ENCODE measurements at places on chromosomes 12 and 14.
A peak's percentile ranks its signal among the peaks of the same experiment; 100 is the strongest.

- no peak for DNase-seq
Observed at GRCh38 chr14:97021571-97022168, 224.5 kb downstream of the VRK1 start.

DNA sequence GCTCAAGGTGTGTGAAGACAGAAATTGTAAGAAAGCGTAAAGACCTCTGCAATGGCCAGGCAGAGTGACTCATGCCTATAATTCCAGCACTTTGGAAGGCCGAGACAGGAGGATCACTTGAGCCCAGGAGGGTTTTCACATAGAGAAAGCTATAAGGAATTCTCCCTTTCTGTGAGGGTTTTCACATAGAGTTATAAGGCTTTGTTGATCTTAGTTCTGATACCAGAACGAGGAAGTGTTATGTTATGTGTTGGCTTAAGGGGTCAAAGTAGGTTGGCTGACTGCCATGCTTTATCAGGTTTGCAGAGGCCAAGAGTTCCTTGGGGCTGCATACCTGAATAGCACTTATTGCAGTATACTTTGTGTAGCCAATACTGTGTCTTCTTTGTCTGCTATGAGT, 139.1 kb downstream of the ERC1 start:
- no peak for DNase-seq

DNA sequence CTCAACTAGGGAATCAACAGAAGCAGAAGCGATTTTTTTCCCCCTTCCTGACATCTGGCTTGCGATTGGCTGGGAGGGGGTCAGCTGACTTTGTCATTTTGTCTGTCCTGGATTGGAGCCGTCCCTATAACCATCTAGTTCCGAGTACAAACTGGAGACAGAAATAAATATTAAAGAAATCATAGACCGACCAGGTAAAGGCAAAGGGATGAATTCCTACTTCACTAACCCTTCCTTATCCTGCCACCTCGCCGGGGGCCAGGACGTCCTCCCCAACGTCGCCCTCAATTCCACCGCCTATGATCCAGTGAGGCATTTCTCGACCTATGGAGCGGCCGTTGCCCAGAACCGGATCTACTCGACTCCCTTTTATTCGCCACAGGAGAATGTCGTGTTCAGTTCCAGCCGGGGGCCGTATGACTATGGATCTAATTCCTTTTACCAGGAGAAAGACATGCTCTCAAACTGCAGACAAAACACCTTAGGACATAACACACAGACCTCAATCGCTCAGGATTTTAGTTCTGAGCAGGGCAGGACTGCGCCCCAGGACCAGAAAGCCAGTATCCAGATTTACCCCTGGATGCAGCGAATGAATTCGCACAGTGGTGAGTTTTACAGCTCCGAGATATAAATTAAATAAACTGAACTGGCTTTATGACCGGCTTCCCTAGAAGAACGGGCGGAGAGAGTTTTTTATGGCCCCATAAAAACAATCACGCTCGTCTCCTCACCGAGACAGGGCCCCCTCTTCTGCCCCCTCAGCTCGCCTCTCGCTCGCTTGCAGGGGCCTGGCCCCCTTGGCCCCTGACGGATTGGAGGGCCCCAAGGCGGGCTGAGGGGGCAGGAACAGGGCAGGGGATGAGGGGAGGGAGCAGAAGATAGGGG, at the start of gene HOXC6:
Gene HOXC6, plus strand, starts transcription at position 127 of the 888 bp plus-strand sequence. Its CDS starts 82 bp downstream, at position 209.
- DNase-seq = peak; percentile 18

DNA sequence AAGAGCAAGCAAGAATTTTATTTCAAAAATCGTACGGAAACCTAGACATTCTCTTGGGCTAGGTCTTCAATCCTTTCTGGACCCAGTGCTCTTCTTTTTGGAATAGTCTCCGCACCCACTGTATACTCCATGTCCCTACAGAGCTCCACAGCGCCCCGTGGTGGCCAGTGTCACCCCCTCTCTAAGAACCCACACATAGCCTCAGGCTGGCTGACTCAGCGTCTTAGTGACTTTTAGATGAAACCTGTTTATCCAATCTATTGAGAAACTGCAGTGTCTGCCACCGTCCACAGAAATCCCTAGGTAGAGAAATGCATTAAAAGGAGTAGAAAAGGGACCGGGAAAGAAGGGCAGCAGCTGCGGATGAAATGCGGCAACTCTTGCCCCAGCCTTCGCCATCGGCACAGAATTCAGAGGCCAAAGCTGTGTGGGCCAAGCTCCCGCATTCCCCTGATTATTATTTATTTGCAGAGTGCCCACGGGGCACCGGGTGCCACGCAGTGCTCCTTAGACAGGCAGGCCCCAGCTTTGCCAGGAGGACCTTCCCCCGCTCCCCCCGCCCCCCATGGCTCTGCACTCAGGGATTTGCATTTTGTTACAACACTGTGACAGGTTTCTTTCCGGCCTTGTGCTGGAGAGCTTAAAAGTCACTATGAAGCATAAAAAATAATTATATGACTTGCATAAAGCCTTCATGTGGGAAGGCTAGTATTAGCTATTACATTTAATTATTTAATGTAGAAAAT, 170.1 kb upstream of the FKBP4 start:
- no peak for DNase-seq

DNA sequence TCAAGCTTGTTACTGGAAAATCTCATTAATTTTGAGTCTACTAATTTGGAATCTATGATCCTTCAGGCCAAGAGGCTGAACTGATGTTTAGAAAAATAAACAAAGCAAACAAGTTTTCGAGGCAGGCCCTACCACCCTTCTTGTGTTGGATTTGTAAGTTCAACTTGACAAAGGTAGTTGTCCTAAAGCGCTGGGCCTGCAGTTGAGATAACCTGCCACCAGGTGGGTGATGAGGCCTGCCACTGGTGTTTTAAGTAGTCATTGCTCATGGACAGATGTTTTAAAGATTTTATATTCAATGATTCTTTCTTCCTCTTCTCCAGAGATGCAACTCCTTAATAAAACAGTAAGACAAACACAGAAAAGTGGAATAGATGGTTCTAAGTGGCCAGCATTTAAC, 19.4 kb downstream of the ACVRL1 start:
- no peak for DNase-seq

GRCh38 chr14:101616202-101616601, 54.9 kb downstream of the DIO3 start:
- no peak for DNase-seq

GRCh38 chr12:25713264-25713663, 160.2 kb upstream of the LMNTD1 start:
- no peak for DNase-seq

DNA sequence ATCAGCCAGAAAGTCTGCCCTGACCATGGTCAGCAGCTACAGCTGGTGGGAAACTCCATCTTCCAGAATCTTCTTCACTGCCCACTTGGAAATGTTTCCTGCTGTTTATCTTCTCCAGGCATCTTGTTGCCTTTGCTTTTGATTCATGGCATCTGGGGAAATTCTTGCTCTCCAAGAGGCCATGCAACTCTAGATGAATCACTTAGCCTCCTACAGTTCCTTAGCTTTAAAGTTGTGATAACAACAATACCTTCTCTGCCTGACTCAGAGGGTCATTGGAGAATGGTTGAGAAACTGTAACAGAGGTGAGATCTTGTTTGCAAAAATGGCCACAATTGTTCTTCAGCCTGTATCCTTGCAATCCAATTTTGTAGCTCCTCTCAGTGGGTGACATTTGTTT, 121.0 kb upstream of the VRK1 start:
- DNase-seq = no peak

DNA sequence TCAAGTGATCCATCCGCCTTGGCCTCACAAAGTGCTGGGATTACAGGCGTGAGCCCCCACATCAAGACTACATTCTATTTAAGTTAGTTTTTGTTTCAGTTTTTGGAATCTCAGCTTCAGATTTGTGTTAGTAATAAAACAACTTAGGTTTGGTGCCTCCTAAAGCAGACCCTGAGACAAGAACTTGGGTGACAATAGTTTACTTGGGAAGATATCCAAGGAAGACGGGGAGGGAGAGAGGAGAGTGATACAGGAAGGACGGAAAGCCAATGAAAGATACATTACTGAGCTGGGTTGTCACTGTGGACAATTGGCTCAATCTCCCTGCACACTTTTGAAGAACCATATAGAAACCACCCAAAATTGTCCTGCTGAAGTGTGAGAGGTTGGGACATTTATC, 22.6 kb upstream of the PTGR2 start:
- DNase-seq = no peak

- no peak for DNase-seq
Observed at GRCh38 chr12:122868471-122869177, 27.3 kb downstream of the VPS37B start.

DNA sequence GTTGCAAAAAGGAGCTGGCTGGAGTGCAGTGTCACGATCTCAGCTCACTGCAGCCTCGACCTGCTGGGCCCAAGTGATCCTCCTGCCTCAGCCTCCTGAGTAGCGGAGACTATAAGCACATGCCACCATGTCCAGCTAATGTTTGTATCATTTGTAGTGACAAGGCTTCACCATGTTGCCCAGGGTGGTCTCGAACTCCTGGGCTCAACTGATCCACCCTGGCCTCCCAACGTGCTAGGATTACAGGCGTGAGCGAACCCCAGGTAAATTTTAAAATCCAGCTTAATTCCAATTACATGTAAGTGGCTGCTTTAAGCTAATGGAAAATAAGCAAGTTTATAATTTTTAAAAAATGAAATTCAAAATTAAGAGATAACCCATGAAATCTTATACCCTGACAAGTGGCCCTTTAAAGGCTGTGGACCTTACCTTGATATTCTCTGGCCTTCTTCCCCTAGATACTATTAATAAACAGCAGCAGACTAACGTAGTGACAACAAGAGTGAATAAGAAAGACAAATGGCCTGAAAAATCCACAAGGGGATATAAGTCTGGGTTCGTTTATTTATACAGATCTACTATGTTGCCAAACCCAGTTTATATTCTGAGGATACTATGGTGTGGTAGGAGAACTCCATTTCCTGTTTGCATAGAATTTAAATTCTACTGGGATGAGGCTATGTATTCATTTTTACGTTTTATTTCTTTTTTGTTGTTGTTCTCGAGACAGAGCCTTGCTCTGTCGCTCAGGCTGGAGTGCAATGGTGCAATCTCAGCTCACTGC, 25.6 kb upstream of the SLC2A3 start:
- DNase-seq = no peak
